ENCODE measurements at places on chromosomes 13 and 19. TPM values are rescaled to one million over a fixed set of nuclear protein-coding genes. Genes with fewer than 3 reads are reported as not detected.
A peak's percentile ranks its signal among the peaks of the same experiment; 100 is the strongest.

- no peak for DNase-seq
These were observed 3.3 kb downstream of the P2RY11 start for GRCh38 chr19:10114651-10115391.

GPR18 gene
- not detected for total RNA-seq

DNA sequence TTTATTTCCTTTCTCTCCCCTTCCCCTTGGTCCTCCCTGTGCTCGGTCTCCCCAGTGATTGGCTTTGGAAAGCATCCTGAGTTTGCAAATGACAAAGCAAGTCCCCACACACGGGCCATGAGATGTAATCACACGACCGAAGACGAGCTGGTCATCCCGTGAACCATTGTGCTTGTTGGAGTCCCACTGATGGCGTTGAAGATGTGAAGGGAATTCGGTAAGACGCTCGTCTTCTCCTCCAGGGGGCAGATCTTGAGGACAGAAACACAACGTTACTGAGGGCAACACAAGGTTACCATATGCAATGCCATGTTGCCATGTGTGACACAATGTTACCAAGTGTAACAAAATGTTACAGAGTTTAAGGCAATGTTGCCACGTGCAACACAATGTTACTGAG, 42.0 kb upstream of the SLC15A1 start:
- no peak for DNase-seq

PROZ gene
- total RNA-seq, result not detected

UBXN6 gene
- 84.2 TPM for total RNA-seq

DNA sequence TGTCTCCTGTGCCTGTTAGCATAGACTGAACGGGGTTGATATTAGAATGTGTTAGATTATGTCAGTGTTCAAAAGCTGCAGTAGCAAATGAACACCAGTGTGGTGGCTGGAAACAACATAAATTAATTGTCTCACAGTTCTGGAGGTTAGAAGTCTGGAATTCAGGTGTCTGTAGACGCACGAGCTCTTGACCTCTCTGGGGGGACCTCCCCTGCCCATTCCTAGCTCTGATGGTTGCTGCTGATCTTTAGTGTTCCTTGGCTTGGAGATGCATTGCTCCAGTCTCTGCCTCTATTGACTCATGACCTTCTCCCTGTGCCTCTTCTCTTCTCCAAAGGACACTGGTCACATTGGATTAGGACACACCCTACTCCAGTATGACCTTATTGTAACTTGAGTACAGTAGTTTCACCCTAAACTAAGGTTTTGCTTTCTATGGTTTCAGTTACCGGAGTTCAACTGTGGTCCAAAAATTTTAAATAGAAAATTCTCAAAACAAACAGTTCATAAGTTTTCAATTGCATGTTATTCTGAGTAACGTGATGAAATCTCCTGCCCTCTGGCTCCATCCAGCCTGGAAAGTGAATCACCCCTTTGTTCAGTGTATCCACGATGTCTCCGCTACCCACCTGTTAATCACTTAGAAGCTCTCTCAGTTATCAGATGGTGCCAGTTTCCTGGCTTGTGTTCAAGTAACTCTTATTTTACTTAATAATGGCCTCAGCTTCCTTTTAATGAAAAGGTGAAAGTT, 273.2 kb downstream of the MYO16 start:
- no peak for DNase-seq

NCR1 gene
- total RNA-seq, result not detected

DNA sequence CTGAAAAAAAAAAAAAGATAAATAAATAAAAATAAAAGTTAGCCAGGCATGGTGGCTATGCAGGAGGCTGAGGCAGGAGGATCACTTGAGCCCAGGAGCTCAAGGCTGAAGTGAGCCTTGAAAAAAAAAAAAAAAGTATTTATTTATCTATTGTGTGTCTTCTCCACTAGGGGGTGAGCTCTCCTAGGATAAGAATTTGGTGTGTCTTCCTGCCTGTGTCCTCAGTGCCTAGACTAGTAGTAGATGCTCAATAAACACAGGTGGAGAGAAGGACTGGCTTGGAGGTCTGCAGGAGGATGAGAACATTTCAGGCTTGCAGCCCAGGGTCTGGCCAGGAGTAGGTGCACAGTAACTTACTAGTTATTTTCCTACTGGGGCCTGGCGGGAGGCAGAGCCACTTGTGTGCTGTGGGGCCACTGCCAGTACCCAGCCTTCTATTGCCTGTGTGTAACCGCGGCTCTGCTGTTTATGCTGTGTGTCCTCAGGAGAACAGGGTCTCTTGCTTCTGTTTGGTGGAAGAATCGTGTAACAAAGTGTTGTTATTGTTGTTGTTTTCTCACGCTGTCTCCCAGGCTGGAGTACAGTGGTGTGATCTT, 5.4 kb downstream of the LMTK3 start:
- peak; percentile 47 for DNase-seq

NRTN gene
- total RNA-seq, result 0.18 TPM

- peak; percentile 91 for DNase-seq
These were observed 832 bp downstream of the TMEM143 start for GRCh38 chr19:48362716-48363499.

ARHGEF1 gene
- total RNA-seq, result 11.5 TPM

GRCh38 chr19:33902802-33903488, 106.3 kb downstream of the KCTD15 start:
- no peak for DNase-seq

All from IMR-90 (cell line).